ENCODE measurements at places on chromosomes 11 and 22.

DNA sequence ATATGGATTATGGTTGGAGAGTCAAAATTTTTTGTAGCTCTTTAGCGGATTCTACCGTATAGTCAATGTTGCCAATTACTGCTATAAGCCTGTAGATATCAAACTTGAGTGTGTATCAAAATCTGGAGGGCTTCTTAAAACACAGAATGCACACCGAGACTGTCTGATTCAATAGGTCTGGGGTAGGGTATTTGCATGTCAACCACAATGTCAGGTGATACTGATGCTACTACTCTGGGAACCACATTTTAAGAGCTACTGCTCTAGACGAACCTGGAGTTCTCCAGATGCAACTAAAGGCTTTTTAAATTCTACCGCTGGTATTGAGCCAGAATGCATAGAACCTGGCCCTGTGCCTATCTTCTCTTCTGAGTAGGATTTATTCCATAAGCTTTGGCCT lies 15.8 kb upstream of the MS4A4A start:
- DNase-seq, result no peak

DNA sequence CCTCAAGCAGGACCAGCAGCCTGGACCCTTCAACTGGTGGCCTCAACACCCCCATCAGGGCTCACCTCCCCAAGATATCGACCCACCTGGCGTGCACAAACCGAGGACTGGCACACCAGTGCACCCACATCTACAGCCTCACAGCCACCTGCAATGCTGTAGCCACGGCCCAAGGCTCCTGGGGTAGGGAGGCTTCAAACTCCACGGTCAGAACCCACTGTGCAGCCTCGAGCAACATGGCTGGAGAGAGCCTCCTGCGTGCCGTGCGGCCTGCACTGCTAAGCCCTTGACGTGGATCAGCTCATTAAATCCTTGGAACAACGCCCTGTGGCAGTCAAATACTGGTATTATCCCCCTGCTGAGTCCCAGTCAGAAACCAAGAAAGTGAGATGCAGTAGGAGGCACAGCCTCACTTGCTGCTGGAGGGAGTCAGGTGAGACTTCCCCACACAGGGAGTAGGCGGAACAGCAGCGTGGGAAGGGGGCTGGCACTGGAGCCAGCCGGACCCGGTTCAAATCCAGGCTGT lies 4.6 kb downstream of the CARD10 start:
- DNase-seq, result no peak

GRCh38 chr11:16841984-16842383 lies 103.5 kb downstream of the C11orf58 start:
- DNase-seq, result no peak

GRCh38 chr22:29171721-29172120 lies 34.0 kb upstream of the EMID1 start:
- no peak for DNase-seq

DNA sequence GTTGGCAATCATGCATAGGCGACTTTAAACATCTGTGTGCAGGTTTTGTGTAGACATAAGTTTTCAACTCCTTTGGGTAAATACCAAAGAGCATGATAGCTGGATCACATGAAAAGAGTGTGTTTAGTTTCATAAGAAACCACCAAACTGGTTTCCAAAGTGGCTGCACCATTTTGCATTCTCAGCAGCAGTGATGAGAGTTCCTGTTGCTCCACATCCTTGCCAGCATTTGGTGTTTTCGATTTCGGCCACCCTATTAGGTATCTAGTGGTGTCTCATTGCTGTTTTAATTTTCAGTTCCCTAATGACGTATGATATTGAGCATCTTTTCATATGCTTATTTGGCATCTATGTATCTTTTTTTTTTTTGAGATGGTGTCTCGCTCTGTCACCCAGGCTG lies 62.8 kb upstream of the CCND1 start:
- DNase-seq, result no peak

- no peak for DNase-seq
These were observed 30.7 kb downstream of the PARVG start for GRCh38 chr22:44211256-44211945.

GRCh38 chr11:81674211-81674610 lies 1059.5 kb downstream of the FAM181B start:
- DNase-seq, result no peak

GRCh38 chr11:64092111-64092760 lies 56.5 kb downstream of the FLRT1 start:
- no peak for DNase-seq

- DNase-seq, result peak; percentile 98
These were observed at the start of gene EED for GRCh38 chr11:86244522-86245368. Gene EED, plus strand, starts transcription at chr11:86244753. Its CDS starts 477 bp downstream, at chr11:86245230.

DNA sequence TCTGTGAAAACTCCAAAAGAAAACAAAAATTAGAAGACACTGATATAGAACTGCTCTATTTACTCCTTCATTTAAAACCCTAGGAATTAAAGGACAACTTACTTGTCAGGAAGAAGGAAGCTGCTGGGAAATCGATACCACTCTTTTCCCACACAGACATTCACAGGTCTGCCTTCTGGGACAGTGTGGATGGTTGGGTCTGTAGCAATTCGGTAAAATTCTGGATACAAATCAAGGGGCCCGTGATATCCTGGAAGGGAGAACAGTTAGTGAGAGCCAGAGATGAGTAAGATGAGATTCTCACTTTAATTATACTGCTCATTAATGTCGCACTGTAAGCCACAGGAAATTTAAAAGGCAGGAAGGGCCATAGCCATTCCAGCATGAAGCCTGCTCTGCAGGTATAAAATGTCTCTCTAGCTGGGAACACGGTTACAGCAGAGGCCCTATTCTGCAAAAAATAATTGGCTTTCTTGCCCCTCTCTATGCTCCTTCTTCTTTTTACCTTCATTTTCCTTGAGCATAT lies 34.0 kb downstream of the ALG9 start:
- no peak for DNase-seq

- DNase-seq, result peak; percentile 56
These were observed 650 bp upstream of the NUP50 start for GRCh38 chr22:45163099-45163450.

Measured in iris pigment epithelial cell (primary cell).